Omental fat pad (tissue), 4 donors: ENCODE measurements at places on chromosomes 11 and 22. TPM values are rescaled to one million over a fixed set of nuclear protein-coding genes. Genes with fewer than 3 reads are reported as not detected.

GRCh38 chr11:64165481-64165841 is 452 bp downstream of the MACROD1 start:
- no peak for DNase-seq

OR2AG2 gene
- total RNA-seq = not detected

DNA sequence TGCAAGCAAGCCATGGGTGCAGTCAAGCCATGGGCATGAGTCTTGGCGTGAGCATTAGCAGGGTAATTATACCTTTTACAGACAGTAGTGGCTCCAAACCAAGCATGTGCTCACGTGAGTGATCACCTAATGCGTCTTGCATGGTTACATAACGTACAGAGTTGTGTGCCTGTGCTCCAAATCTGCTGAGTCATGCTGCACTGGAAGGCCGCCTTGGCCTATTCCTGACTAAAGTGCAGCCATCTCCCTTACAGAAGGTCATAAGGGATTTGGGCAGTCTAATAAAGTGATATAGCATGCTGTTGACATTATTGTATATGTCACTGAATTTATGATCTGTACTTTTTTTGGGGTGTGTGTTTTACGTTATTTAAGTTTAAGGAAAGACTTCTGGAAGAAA is 102.4 kb downstream of the ARHGAP42 start:
- DNase-seq = no peak

DNA sequence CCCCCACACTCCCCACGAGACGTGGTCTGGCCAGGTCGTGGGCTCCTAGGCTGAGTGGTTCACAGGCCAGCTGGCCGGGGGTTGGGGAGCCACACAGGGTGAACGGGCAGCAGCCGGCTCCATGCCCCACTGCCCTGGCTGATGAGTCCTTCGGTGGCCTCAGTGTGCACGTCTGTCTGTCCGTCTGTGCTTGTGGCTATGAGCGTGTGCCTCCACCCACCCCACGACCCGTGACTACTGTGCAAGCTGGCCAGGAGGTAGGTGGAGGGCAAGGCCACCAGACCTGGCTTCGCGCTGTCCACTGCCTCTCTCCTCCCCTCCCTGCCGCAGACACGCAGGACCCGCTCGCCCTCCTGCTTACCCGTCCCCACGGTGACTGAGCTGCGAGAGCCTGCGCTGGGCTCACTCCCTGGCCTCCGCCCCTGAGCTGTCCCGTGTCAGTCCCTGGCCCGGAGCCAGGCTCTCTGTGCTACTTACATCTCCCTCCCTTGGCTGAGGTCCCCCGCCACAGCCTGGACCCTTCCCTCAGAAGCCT is 14.1 kb downstream of the CSDC2 start:
- DNase-seq = no peak

BTBD18 gene
- not detected for total RNA-seq
